ENCODE measurements at places on chromosomes 7 and 10.

DNA sequence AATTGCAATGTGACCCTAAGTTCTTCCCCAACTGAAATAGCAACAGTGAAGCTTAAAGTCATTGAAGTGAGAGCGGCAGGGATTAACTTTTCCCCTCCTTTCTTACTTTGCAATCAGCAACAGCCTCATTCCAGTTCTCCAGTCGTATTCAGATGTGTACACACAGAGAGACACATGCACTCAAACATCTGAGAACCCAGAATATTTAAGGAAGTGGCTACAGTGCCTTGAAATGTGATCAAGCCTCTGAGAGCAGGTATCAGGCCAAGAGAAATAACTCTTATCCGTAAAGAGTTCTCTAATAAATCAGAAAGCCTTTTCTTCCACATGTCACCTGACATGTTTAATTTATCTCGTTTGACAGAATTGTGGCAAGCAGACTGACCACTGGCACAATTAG, 388.9 kb upstream of the NPVF start:
- DNase-seq = no peak

DNA sequence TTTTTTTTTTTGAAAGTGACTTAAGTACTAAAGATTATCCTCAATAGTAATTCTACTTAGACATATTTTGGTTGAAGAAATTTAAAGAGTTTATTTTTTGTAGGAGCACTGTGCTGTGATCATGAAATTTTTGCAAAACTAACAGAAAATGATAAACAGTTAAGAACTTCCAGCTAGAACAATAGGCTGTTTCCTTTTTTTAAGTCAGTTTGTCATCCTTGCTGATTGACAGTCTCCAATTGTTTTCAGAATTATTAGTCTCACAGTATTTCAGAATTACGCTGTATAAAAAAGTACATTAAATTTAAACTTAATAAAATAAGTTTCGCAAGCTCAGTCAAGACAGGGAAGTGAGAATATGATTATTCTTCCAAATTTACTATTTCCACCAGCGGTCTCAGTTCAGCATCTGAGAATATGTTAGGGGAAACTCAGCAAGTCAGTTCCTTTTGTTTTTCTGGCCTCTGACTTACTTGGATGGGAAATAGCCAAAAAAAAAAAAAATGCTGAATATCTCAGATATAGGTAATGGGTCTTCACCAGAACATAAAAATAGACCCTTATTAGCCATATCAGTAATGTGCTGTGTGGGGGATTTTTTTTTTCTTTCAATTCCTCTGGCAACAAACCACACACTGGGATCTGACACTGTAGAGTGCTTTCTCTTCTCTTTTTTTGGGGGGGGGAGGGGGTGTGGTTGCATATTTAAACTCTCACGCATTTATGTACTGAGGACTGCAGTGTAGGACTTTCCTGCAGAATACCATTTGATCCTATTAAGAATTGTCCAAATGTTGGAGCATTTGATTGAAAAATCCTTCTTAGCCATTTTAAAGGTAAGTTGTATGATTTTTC, at the start of gene CD36:
TSS of gene CD36 (plus strand) at position 732 of the 855 bp plus-strand sequence. CDS start 8,099 bp downstream, outside the sequence.
- DNase-seq = no peak

DNA sequence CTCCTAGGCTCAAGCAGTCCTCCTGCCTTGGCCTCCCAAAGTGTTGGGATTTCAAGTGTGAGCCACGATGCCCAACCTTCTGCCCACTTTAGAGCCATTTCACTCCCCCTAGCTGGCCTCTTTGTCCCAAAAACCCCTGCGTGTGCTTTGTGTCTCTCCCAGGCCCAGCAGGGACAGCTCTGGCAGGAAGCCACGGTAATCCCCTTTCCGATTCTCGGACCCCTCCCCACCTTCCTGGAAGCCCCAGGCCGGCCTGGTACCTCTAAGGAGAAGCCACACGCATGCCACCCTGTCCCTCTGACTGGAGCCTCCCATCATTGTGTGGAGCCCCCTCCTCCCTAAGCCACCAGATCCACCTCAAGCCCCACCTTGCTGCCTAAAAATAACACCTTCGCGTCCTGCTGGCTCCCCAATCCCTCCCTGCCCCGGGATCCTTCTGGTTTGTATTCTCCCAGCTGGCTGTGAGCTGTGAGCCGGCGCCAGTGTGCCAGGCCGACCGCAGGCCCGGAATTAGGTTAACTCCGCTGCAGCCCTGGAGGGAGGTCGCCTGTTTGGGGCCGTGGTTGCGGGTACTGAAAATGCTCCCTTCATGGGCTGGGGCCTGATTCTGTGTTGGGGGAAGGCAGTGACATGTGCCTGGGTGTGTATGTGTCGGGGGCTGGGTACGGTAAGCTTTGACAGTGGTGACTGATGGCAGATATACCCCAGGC, 16.4 kb upstream of the SRRM3 start:
- no peak for DNase-seq

DNA sequence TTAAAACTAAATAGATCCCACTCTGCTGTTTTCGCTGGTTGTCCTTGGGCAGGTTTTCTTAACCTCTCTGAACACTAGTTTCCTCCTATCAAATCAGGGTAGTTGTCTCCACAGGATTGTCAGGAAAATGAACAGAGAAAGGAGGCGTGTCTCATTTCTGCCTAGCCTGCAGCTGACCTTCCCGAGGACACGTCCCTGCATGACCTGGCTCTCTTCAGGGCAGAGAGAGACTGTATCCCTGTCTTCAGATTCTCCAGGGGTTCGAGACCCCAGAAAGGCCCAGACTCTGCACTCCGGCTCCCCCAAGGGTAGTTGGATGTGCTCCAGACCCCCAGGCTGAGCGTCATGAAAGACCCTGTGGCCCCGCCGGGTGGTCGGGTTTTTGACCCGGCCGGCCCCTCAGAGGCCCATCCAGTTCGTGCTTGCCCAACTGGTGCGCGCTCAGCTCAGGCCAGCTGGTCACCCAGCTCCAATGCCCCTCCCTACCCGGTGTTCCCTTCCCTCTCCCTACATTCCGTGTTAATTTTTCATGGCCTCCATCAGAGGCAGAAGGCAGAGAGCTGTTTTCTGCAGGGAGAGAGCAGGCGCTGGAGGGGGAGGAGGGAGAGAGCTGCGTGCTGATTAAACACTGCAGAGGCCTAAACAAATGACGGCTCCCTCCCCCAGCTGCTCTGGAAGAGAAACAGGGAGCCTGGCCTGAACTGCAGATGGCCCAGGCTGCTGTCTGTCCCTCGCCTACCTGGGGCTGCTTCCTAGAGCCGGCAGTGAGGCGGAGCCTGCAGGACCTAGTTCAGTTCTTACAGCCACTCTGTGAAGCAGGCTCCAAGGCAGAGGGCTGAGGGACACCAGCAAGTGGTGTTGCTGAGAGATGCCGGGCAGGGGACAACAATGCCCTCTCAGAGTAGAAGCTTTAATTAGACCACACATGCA, 86.2 kb upstream of the PPIF start:
- DNase-seq = no peak

DNA sequence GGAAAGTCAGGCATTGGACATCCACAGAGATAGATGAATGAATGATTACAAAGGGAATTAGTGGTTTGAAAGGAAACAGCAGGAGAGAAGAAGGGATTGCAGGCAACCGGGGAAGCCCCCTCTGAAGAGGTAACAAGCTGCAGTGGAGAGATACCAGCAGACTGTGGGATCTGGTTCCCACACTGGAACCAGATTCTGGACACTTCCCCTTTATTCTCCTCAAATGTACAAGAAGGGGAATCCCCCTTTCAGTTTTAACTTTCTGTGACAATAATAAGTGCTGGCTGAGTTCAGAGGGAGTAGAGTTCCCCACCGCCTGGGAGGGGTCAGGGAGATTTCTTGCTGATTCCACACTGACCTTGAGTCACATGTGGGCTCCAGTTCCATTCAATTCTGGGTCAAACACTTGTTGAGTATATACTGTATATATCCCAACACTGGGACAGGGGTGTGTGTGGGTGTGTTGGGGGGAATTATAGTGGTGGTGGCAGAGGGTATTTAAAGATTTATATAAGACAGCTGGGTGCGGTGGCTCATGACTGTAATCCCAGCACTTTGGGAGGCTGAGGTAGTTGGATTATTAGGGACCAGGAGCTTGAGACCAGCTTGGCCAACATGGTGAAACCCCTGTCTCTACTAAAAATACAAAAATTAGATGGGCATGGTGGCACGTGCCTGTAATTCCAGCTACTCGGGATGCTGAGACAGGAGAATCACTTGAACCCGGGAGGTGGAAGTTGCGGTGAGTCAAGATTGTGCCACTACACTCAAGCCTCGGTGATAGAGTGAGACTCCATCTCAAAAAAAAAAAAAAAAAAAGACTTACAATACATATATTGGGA, 16.5 kb upstream of the DDIT4 start:
- DNase-seq = no peak

DNA sequence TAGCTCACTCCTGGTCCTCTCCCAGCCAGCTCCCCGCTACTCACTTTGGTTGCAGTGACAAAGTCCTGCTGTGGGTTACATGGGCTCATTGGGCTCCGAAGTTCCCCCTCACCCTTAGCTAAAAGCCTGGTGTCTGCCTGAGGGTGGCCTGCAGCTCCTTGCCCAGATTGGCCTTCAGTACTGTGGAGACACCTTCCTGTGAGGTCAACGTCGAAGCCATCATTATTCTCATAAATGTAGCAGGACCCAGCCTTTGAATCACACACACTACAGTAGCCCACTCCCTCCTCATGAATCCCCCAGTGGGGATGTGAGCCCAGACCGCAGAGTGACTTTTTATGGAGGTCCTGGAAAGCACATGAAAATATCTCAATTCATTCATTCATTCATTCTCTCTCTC, 10.5 kb downstream of the MBL2 start:
- no peak for DNase-seq
